A172 (cell line): ENCODE measurements at places on chromosomes 12 and 14. TPM values are rescaled to one million over a fixed set of nuclear protein-coding genes. Genes with fewer than 3 reads are reported as not detected.
A peak's percentile ranks its signal among the peaks of the same experiment; 100 is the strongest.

The SDSL gene
- 12.9 and 13.6 TPM in 2 replicates for total RNA-seq

DNA sequence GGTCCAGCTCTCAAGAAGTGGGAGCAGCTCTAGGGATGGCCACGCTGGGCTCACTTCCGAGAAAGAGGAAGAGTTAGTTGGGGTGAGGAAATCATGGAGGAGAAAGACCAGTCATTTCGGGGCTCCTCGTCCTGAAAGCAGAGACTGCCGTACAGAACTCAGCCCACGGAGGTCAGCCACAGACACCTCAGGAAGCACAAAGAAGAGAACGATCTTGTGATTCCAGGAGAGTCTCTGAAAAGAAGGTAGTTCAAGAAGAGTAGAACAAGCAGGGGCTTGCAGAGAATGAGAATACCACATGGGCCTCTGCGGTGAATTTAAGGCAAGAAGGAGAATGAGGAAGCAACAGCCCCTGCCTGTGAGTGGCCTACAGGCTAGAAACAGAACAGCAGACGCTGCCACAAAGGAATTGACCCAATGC lies 311.9 kb downstream of the CACNA1C start:
- DNase-seq, result no peak

- no peak for DNase-seq
Measured at GRCh38 chr14:29681316-29681715, 246.3 kb downstream of the PRKD1 start.

- no peak for DNase-seq
Measured at GRCh38 chr12:94872007-94872653, 131.4 kb downstream of the NDUFA12 start.

- DNase-seq, result no peak
Measured at GRCh38 chr12:109877504-109878246, 2.7 kb downstream of the GLTP start.

DNA sequence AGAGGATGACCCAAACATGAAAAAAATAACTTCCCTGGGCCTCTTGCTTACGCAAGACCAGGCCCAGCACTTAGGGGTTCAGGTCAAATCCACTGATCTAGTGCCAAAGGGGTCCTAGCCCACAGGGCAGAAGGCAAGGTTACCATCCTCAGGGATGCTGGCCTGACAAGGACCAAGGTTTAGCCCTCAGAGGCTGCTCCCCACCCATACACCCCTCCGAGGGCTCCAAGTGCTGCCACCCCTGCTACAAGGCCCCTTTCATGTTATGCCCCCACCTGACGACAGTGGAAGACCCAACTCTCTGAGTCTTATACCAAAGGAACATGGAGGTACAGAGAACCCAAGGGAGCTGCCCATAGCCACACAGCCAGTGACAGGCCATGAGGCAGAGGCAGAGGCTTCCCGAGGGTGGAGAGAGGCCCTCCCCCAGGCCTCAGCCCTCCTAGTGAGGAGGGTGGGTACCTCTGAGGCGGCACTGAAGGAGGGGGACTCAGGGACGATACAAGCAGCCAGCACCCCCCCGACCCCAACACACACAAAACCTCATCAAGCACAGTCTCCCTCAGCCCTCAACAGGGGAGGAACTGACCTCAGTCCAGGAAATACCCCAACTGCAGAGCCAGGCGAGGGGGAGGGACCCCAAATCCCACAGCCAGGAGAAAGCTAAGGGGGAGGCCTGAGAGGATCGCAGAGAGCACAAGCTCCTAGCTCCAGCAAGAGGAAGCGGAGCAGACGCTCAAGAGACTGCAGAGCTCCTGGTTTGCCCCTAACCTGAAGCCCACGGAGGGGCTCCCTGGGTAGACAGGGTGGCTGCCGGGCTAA lies 37.0 kb downstream of the ANAPC7 start:
- DNase-seq, result no peak

GRCh38 chr12:106227641-106228319 lies 20.0 kb downstream of the CKAP4 start:
- peak; percentile 19 for DNase-seq

DNA sequence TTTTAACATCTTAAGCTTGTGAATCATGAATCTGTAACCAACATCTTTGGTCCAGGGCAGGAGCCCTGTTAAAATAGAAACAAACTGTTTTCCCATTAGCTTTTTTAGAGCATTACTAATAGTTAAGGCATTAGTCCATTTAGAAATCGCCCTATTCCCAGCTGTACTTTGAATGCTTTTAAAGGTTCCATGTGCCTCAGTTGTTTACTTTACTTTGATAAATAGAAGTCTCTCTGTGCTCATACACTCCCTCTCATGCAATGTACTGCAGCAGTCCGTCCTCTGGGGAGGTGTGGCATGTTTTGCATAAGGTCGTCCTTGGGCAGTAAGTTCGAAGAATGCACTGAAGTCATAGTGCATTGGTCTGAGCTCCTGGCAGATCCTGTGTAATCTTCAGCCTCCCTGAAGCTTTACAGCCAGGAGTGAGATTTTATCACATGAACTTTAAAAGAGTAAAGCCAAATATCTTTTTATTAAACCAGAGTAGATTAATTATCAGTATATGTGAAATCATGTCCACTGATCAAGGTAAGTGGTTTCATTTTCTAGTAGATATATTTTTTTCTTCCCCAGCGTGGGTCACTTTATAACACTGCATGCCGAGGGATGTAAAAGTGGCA lies 134.7 kb downstream of the FGD4 start:
- DNase-seq, result peak; percentile 41

The RNFT2 gene
- total RNA-seq, result 10.9 and 23.0 TPM in 2 replicates

The C12orf50 gene
- not detected in 2 replicates for total RNA-seq

DNA sequence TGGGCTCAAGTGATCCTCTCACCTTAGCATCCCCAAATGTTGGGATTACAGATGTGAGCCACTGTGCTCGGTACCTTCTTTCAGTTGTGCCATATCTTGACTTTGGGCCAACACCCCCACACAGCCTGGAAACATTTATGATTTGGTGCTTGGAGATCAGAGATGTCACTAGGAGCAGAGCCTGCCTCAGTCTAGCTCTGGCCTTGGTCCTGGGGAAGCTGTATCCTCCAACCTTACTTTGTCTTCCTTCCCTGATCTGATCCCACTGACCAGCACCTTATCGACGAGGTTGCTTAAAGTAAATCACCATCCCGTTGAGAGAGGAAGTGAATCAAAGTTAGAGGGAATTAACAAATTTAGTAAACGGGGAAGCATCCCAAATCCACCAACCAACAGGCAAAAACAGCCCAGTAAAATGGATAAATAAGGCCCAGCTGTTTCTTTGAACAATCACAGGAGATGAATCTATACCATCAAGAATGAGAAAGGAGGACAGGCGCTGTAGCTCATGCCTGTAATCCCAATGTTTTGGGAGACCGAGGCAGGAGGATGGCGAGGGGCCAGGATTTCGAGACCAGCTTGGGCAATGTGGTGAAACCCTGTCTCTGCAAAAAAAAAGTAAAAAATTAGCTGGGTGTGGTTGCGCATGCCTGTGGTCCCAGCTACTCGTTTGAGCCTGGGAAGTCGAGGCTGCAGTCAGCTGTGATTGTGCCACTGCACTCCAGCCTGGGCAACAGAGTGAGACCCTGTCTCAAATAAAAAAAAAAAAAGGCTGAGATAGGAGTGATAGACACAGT lies 3.4 kb downstream of the PLBD2 start:
- DNase-seq, result no peak

GRCh38 chr12:1305791-1306500 lies 288.4 kb downstream of the FBXL14 start:
- DNase-seq, result no peak

The RFX4 gene
- not detected in 2 replicates for total RNA-seq

- peak; percentile 89 for DNase-seq
Measured at GRCh38 chr12:27549801-27550652, 26.0 kb downstream of the PPFIBP1 start.

GRCh38 chr12:121114019-121114639 lies 18.5 kb upstream of the P2RX7 start:
- peak; percentile 59 for DNase-seq

- no peak for DNase-seq
Measured at GRCh38 chr14:103463149-103463548, 59.5 kb downstream of the CKB start.

- no peak for DNase-seq
Measured at GRCh38 chr14:100239211-100239839, 381 bp downstream of the YY1 start.

DNA sequence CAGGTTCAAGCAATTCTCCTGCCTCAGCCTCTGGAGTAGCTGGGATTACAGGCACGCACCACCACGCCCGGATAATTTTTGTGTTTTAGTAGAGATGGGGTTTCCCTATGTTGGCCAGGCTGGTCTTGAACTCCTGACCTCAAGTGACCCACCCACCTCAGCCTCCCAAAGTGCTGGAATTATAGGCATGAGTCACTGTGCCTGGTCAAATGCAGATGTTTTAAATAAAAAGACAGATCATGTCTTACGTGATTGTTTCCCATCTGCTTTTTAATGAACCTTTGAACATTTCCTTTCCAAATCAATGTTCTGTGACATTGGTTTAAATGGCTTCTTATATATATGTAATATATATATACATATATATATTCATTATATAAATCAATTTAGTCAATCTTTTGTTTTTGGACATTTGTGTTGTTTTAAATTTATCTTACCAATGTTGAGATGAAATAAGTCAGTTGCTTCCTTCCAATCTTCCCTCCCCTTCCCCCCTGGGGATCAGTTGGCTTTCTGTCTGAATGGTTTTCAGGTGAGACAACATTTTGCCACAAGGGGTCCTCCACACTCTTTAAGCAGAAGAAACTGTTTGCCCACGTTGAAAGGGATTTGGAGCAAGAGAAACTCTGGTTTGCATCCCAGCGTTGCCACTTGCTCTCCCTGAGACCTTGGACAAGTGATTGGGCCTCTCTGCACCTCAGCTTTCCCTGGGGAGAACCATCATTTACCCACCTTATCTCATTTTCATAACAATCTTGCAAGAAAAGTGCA lies 47.6 kb upstream of the RBM19 start:
- DNase-seq, result peak; percentile 42

DNA sequence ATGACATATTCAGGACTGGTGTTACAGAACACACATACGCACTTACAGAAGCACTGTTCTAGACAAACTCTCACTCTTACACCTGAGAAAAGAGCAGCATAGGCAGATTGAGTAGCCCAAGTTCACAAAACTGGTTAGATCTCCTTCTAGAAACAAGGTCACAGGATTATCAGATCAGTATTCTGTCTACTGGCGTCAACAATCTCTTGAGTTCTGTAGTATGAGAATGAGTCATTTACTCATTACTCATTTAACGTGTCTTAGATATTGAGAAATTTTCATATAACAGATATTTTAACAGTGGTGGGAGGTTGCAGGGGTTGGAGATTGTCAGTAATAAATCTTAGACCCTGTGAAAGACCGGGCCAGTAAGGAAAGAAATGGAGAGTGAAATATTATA lies 2.8 kb upstream of the TSPAN8 start:
- DNase-seq, result peak; percentile 44

The CD163 gene
- 0.02 TPM in 1 of 2 replicates, not detected in the other for total RNA-seq

The AVPR1A gene
- 0.07 TPM in 1 of 2 replicates, not detected in the other for total RNA-seq

DNA sequence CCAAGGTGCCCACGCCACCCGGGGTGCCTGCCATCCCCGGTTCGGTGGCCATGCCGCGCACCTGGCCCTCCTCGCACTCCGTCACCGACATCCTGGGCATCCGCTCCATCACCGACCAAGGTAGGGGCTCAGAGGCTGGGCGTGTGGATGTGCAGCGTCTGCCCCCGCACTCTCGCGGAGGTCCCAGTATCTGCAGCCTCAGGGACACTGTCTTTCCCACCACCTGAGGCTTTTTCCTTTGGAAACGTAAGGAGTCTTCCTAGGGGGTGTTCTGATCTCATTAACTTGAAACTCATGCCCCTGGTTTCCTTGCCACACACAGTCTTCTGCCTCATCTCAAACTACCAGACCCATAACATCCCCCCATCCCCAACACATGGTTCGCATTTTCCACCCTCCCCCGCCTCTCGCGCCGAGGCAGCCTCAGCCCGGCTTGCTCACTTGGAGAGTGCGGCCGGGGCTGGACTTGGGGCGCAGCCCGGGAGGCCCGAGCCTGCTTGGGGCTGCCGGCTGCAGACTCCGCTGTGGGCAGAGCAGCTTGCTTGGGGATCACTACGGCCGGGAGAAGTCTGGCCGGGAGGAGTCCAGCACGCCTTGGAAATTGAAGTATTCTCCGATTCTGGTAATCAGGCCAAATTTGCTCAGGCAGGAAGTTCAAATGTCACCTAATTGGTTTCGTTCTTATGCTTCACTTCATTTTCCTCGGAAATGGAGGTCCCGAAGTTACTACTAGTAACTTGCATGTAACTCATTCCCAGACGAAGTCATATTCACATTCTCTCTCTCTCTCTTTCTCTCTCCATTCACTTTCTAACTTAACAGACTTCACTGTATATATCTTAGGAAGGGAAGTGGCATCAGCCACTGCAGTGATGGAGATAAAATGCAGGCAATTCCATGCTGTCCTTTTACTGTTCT lies 2.0 kb downstream of the PAX9 start:
- no peak for DNase-seq

DNA sequence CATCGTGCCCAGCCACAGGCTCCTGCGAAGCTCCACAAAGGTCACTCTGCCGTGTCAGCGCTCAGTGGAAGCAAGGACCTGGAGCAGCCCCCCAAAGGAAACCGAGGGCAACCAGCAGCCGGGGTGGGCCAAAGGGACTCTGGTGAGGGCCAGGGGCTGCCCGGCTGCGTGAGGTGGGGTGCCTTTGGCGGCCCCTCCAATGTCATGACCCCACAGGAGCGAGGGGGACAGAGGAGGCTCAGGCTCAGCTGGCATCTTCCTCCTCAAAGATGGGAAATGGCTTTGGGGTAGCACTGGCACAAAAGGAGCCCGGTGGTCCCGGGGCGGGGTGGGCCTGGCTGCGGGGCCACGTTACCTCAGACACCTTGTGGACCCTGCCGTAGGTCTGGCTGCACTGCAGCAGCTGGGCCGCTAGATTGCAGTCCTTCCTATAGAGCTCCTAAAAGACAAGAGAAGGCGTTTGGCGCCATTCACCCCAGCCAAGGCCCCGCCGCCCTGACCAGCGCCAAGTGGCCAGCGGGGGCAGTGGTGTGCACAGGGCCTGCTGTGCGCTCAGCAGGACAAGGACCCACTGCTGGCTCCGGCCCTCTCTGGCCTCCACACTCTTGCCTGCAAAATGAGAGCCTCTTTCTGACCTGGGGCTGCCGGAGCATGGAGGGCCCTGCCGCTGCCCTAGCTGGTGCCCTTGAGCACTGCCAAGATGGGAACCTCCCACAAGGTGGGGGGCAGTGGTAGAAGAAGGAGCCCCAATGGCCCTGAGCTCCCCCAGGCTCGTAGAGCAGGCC lies 46.9 kb downstream of the BEGAIN start:
- no peak for DNase-seq

- DNase-seq, result no peak
Measured at GRCh38 chr12:106747973-106748436, 26.5 kb upstream of the RIC8B start.

GRCh38 chr12:123898673-123899072 lies 74.0 kb downstream of the CCDC92 start:
- no peak for DNase-seq

The TPPP2 gene
- total RNA-seq, result not detected in 2 replicates

DNA sequence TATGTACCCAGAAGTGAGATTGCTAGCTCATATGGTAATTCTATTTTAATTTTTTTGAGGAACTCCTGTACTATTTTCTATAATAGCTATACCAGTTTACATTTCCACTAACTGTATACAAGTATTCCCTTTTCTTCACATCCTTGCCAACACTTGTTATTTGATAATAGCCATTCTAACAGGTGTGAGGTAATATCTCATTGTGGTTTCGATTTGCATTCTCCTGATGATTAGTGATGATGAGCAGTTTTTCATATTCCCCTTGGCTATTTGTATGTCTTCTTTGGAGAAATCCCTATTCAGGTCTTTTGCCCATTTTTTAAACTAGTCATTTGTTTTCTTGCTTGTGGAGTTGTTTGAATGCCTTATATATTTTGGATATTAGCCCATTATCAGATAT lies 121.3 kb downstream of the BBS10 start:
- DNase-seq, result no peak

The ACOT6 gene
- not detected in 2 replicates for total RNA-seq
